ENCODE measurements at places on chromosomes 2 and 18. TPM values are rescaled to one million over a fixed set of nuclear protein-coding genes. Genes with fewer than 3 reads are reported as not detected.

GRCh38 chr2:10901160-10901939 is 10.4 kb upstream of the KCNF1 start:
- DNase-seq = no peak

DNA sequence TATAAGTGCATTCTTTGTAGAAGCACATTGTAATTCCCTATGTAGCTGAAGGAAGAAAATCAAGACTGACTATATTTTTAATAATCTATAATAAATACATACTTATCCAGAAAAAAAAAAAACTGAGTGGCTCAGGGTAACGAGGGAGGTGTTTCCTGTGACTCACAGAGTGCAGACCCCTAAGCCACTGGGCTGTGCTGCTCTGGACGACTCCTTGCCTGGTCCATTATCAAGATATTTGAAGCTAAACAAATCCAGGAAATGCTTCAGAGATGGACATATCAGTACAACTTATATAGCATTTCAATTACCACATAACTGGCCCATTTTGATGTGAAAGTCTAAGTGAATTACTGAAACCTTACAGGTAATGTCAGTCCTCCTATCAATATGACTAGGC is 80.6 kb downstream of the PIGN start:
- DNase-seq = no peak

GRCh38 chr2:121148481-121148880 is 136.5 kb downstream of the TFCP2L1 start:
- DNase-seq = no peak

DNA sequence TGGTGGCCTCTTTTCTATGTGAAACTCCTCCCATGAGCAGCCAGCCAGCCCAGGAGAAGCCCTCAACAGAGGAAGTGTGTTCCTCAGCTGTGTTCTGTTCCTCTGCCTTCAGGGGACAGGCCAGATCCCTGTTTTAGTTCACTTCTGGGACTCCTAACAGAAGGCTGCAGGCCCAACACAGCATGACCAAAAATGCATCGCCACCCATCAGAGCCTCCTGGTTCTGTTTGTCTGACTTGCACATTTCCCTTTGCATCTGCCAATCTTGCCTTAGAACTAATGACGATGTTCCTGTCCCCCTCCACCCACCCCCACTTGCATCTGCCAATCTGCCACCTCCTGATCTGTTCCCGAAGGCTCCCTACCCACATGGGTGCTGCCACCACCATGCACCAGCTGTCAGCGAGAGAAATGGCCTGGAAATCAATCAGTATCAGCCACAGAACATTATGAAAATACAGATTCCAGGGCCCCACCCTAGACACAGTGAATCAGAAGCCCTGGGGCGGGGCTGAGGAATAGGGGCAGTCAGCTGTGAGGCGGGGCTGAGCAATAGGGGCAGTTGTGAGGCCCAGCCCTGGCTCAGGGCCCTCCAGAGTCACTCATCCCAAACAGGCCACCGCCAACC is 51.0 kb downstream of the FAM168B start:
- DNase-seq = no peak

- DNase-seq = no peak
Measured at GRCh38 chr2:167318581-167318980, 430.3 kb downstream of the XIRP2 start.

DNA sequence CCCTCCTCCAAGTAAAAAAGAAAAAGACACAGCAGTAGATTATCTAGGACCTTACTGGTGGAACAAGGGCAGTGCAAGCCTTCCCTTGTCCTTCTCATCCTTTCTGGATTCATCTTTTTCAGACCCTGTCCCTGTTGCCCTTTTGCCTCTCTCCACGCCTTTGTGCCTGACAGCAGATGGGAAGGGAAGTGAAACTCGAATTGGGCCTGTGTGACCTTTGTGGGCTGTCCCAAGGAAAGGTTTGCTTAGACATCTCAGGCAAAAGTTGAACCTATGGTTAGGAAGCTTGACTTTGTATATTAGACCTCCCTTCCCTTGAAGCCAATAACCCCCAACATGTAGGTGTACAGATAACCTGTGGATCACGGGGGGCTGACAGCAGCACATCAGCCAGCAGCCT is 185.3 kb downstream of the PRKCE start:
- no peak for DNase-seq

GRCh38 chr2:129479892-129480291 is 499.6 kb upstream of the RAB6C start:
- no peak for DNase-seq

GRCh38 chr2:175019566-175020327 is 14.6 kb upstream of the CHN1 start:
- DNase-seq = no peak

DNA sequence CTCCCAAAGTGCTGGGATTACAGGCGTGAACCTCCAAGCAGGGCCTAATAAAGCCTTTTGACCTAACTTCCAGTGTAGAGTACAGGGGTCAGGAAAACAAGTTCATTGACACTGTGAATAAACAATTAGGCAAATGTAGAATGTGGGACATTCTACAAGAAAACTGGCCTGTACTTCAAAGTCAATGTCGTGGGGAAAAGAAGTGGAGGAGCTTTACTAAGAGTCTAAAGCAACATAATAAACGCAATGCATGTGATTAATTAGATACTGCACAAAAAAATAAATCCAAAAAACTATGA is 3.6 kb upstream of the RRM2 start:
- DNase-seq = no peak

- no peak for DNase-seq
Measured at GRCh38 chr18:32213693-32214092, 23.9 kb downstream of the MEP1B start.

- no peak for DNase-seq
Measured at GRCh38 chr2:101736861-101737291, 39.4 kb downstream of the MAP4K4 start.

Gene SLC4A3
- 0.75 TPM for total RNA-seq

Gene CXCR4
- not detected for total RNA-seq
